Activated T-cell treated with anti-CD3 and anti-CD28 coated beads for 4 hours (primary cell): ENCODE measurements at places on chromosomes 6 and 20.

DNA sequence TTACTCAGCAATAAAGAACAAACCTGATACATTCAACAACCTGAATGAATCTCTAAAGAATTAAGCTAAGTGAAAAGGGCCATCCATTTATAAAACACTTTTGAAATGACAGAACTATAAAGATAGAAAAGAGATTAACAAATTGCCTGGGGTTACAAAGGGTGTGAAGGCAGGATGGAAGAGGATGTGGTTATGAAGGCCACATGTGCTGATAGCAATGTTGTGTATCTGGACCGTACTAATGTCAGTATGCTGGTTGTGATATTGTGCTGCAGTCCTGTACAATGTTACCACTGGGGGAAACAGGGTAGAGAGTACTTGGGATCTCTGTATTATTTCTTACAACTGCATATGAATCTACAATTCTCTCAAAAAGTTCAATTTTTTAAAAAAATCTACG is 36.4 kb downstream of the ELOVL5 start:
- DNase-seq: no peak

GRCh38 chr6:106825156-106825555 is 149.4 kb downstream of the CD24 start:
- no peak for DNase-seq

DNA sequence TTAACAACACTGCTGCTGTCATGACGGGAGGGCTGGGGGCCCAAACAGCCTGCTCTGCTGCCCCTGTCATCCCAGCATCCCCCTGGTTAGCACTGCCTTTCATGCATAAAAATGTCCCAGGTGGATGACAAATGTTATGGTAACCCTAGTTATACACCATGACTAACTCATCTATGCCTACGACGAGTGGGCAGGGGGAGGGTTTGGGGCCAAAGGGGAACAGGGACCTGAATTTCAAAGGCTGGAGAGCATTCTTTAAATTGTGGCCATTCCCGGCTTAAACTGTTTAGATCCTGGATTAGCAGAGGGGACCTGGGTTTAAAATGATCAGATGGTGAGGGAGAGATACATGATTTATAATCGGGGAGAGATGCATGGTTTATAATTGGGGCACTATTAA is 24.4 kb downstream of the GNAS-AS1 start:
- no peak for DNase-seq

DNA sequence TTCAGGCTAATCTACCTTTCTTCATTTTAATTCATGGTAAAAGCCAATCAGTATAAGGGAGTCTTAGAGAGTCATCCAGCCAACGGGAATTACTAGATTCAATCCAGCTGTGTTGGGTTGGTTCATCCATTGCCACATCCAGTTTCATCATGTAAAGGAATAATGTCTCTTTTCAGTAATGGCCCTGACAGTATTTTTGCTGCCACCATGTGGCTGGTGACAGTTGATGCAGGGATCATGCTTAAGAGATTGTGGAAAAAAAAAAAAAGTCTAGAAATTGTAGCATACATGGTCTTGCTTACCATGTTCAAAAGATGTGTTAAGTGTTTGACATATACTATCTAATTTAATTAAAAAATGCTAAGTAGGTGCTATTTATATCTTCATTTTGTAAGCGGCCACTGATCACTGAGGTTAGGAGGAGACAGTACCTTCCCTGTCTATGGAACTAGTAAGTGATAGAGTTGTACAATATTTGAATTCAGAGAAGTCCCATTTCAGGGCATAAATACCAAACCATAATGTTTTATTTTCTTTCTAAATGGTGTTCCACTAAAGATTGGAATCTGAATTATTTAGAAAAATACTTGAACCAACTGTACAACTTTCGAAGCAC is 135.9 kb downstream of the KHDRBS2 start:
- DNase-seq: no peak

DNA sequence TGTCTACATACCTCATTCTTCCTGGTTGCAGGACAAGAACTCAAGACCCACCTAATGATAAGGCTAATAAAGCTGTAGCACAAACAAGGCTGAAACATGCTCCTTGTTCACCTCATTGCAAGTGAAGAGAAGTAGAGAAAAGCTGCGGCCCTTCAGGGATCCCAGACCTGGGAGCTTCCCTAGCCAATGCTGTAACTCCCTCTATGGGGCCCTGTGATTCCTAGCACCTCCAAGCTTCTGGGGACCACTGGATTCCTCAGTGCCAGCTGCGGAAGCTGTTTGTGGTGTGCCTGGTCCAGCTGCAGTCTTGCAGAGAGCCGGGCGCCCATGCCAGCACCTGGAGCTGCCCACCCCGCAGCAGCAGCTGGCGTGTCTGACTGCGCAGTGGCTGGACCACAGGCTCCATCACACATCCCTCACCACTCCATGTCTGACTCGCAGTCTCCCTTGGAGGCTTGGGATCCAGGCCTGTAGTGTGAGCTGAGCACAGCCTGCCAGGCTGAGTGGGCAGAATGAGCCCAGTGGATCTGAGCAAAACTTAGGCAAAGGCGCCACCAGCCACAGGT is 737.2 kb upstream of the GJE1 start:
- DNase-seq: no peak

- DNase-seq: no peak
Observed at GRCh38 chr6:150993253-150993652, 127.8 kb downstream of the MTHFD1L start.

GRCh38 chr6:113451049-113451448 is 406.1 kb upstream of the MARCKS start:
- no peak for DNase-seq

GRCh38 chr6:100099189-100100074 is 105.4 kb upstream of the MCHR2 start:
- DNase-seq: no peak

DNA sequence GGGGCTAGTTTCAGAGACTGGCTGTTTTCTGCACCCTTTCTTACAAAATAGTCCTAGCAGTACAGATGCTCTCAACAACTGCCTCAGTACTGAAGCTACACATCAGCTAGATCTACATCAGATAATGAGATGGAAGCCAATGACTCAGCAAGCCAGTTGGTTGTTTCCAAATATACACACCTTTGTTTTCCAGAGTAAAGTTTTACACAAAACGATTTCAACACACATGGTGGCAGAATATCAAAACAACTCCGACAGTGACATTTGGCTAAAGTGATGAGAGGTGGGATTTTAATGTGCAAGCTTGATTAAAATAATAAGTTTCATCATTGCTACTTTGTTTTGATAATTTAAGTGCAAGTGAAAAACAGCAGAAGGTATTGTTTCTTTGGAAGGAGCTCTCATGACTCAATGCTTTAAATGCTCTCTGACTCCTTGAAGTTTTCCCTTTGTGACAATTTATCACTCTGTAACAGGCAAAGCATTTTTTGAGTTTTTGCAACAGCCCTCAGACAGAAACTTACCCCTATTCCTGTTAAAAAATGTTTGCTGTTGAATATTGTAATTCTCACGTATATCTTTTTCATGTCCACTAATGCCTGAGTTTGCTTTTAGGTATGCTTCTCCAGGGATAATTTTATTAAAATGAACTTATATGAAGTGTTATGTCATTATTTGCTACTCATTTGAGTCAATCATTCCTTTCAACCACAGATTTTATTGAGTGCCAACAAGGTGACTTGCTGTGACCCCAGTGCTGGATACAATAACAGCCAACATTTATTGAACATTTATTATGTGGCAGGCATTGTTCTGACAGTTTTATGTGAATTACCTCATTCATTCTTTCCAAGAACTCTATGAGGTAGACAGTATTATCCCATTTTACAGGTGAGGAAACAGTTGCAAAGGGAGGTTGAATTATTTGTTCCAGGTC is 882.0 kb downstream of the TFAP2A start:
- no peak for DNase-seq

DNA sequence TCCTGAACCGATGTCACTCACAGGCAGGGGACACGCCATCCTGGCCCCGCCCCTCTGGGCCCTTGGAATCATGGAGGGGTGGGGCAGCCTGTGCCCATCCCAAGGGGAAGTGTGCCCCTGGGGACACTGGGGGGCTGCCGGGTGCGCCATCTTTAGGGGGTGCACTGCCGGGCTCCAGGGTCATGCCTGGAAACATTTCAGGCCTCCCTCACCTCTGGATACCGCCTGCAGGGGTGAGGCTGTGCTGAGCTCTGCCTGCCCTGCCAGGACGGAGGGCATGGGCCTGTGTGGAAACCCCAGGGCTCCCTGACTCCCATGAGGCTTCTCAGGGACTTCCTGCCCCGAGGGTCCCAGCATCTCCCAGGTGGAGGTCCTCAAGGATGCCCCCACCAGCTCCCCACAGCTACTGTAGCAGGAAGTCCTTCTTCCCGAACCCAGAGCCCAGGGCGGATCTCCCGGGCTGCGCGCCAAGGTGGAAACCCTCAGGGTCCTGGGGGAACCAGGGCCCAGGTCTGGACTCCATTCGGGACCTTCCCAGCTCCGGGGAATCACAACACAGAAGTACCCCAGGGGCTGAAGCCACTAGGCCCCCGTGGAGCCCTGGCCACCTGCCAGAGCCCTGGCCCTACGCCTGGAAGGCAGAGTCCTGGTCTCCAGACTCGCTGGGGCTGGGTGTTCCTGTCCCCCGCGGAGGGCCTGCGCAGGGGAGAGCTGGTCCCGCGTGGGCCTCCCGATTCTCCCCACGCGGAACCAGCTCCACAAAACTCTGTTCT is 15.6 kb downstream of the CHRNA4 start:
- no peak for DNase-seq

DNA sequence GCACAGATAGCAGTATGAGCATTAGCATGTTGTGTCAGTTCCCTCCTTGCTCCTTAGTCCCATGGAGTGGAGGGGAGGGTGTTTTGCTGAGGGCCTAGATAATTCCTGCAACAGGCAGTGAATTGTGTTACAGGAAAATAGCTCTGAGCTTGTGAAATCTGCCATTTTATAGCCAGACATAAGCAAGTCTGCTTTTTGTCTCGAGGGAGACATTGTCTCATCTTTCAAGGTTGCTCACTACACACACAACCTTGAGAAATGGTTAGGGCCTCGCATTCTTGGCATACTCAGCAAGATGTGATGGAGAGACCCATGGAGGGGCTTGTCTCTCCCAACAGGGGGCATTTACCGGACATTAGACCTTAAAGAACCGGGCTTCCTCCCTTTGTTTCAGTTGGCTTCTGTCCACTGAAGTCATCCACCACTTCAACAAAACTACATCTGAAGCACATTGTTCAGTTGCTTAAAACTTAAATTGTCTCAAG is 108.0 kb upstream of the FOXO3 start:
- no peak for DNase-seq

GRCh38 chr6:70310063-70310694 is 7.3 kb upstream of the COL9A1 start:
- DNase-seq: no peak

DNA sequence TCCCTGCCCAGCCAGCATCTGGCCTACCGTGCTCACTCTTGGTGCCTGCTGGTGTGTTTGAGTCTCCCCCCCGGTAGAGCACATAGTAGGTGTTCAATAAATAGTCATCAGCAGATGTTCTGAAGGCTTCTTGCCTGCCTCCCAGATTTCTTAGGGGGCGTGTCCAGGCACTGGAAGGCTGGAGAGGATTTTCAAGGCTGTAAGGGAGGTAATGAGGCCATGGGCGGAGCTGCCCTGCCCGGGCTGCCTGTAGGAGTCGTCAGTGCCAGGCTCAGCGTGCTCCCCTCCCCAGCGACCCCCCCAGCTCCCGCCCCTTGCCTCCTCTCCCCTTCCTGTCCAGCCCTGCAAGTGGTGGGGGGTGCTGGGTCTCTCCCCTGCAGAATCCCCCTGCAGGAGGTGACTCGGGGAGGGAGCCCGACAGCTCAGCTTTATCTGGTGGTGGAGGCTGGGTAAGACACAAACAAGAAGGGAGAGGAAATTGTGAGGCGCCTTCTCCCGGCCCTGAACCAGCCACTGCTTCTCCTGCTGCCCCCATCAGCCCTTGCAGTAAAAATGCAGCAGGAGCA is 55.9 kb downstream of the BCAS4 start:
- DNase-seq: no peak

GRCh38 chr6:120894077-120894476 is 440.2 kb downstream of the TBC1D32 start:
- no peak for DNase-seq

DNA sequence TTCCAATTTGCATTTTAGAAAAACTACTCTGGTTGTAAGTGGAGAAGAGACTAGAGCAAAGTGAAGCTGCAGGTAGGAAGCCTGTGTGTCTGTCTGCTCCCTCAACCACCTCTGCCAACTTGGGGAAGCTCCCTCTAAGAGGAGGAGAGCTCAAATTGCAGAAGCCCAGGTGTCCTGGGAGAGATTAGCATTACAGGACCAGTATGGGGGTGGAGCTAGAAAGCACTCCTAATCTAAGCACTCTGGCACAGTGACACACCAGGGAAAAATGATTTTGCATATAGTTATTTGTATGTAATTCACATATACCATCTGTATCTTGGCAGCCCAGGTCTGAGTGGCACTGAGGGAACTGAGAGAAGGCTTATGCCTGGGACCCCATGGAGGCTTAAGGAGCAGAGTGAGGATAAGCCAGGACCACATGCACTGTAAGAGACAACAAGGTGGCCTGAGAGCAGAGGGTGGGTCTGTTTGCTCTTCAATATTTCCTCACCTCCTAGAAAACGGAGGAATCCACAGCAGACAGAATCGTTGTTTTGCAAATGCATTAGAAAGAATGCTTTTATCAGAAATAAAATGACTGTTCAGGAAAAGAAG is 13.6 kb downstream of the GSTA2 start:
- DNase-seq: no peak

DNA sequence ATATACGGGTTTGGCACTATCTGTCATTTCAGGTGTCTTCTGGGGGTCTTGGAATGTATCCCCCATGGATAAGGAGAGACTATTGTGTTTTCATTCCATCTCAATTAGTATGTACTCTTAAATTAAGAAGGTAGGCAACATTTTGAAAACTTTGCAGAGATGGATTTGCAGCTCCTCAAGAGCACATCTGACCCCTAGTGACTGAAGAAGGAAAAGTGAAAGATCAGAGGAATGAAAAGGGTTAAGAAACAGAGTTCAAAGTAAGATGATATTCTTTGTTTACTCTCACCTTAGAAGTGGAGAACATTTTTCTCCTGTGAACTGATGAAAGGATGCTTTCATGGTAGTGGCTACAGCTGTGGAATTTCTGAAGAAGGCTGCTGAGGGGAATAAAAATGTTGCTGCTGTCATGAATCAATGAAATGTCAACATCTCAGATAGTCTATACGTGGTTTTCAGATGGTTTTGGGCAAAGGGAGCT is 41.5 kb downstream of the SH3BGRL2 start:
- no peak for DNase-seq

- no peak for DNase-seq
Observed at GRCh38 chr6:18405477-18406293, 18.5 kb downstream of the RNF144B start.
